HCT116 (cell line): ENCODE measurements at places on chromosomes 3 and 15. TPM values are rescaled to one million over a fixed set of nuclear protein-coding genes. Genes with fewer than 3 reads are reported as not detected.

Gene MYZAP
- 5.8 TPM for total RNA-seq

Gene EIF5A2
- 19.4 TPM for total RNA-seq

Gene IQCF5
- total RNA-seq: not detected

Gene FILIP1L
- 0.17 TPM for total RNA-seq

Gene THBS1
- total RNA-seq: 6.3 TPM

Gene PEX11A
- total RNA-seq: 7.1 TPM

Gene KBTBD13
- total RNA-seq: not detected

Gene PIF1
- total RNA-seq: 34.9 TPM

- no peaks in the 10 kb centered on the region for H3K27me3 ChIP-seq
- H3K27ac ChIP-seq: peak overlapping the region; percentile 77
- H3K4me1 ChIP-seq: peaks cover 52% of the 10 kb centered on the region
- no peak for DNase-seq
Measured at GRCh38 chr15:92808598-92809063, 91.5 kb upstream of the CHD2 start.

GRCh38 chr3:149131589-149131988, 2.2 kb downstream of the HPS3 start:
- peaks cover 10% of the 10 kb centered on the region; the same call in 1 of the 2 replicates for H3K4me1 ChIP-seq
- H3K27me3 ChIP-seq: no peaks in the 10 kb centered on the region
- DNase-seq: no peak

DNA sequence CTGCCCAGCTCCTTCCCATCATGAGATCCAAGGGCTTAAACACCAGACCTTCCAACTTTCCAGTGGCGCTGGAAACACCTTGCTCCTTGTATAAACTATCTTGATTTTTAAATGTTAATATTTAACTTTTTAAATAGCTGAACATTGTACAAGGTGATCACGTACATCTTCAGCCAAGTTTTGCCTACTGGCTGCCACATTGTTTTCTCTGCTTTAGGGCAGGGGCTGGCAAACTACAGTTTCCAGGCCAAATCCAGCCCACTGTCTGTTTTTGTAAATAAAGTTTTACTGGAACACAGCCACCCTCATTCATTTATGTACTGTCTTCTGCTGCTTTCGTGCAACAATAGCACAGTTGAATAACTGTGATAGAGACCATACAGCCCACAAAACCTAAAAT, 27.6 kb upstream of the FOXP1 start:
- H3K36me3 ChIP-seq: no peaks in the 10 kb centered on the region
- no peak for DNase-seq
- no peak overlapping the region for H3K4me3 ChIP-seq
- H3K27ac ChIP-seq: no peak overlapping the region
- no peaks in the 10 kb centered on the region; the same call in 1 of the 2 replicates for H3K27me3 ChIP-seq
- H3K4me1 ChIP-seq: no peaks in the 10 kb centered on the region

DNA sequence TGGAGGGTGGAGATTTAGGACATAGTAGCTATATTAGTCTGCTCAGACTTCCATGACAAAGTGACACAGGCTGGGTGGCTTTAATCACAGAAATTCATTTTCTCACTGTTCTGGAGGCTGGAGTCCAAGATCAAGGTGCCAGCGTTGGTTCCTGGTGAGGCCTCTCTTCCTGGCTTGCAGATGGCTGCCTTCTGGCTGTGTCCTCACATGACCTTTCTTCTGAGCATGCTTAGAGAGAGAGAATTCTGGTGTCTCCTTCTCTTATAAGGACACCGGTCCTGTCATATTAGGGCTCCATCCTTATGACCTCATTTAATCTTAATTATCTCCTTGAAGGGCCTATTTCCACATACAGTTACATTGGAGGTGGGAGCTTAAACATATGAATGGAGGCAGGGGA, 14.9 kb upstream of the SHC4 start:
- H3K36me3 ChIP-seq: no peaks in the 10 kb centered on the region
- no peak overlapping the region for H3K4me3 ChIP-seq
- H3K27me3 ChIP-seq: no peaks in the 10 kb centered on the region
- H3K27ac ChIP-seq: no peak overlapping the region
- peaks cover 14% of the 10 kb centered on the region for H3K4me1 ChIP-seq

DNA sequence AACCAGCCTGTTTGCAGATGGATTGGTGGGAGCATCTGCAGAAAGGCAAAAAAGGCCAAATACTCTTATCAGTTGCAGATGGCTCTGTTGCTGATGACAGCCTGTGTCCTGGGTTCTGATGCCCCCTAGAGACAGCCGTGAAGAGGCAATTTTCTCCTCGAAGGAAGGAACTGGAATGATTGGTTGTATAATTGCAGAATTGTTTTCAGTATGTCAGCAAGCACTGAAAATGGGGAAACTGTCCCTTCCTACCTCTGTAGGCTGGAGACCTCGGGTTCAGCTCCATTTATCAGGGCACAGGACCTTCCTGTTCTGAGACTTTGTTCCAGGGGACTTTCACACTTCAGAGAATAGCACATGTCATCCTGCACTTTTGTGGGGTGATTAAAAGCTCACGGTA, 103.0 kb downstream of the PGPEP1L start:
- no peaks in the 10 kb centered on the region; the same call in 1 of the 2 replicates for H3K36me3 ChIP-seq
- H3K4me3 ChIP-seq: no peak overlapping the region
- H3K27ac ChIP-seq: no peak overlapping the region

DNA sequence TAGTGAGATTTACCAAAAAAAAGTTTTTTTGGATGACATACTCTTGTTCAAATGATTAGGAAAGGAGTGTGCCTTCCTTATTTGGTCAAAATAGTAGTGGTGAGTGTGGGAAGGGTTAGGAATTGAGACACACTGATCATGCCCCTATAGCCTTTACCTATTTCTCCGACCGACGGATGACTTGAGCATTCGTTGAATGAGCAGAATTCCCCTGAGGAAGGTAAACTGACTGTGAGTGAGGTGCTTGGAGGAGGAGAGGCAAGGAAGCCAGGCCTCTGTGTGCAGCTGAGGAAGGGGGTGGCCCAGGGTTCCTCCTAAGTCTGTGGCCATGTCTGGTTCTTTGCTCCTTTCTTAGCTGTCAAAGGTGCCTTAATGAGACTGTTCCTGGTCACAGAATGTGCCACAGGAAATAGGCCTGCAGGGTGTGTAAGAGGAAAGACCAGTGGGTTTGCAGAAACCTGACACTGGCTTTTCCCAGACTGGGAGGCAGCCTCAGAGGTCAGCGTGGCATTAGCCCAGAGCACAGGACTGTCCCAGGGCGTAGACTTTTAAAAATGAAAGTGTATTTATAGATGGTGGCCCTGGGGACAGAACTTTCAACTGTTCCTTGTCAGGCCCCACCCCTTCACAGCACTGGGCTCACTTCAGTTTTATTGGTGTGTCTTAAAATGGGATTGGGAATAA, 307.7 kb upstream of the C2CD4B start:
- H3K4me1 ChIP-seq: peaks cover 10% of the 10 kb centered on the region
- no peaks in the 10 kb centered on the region for H3K27me3 ChIP-seq

GRCh38 chr3:49619649-49620048, 54.5 kb upstream of the APEH start:
- no peaks in the 10 kb centered on the region for H3K36me3 ChIP-seq
- no peak overlapping the region for H3K4me3 ChIP-seq

GRCh38 chr3:72259755-72260587, 475.0 kb upstream of the PROK2 start:
- DNase-seq: no peak
- H3K27me3 ChIP-seq: peaks cover 11% of the 10 kb centered on the region; the same call in 1 of the 2 replicates
- no peak overlapping the region for H3K4me3 ChIP-seq
- no peaks in the 10 kb centered on the region for H3K36me3 ChIP-seq

- H3K4me3 ChIP-seq: no peak overlapping the region
- no peaks in the 10 kb centered on the region for H3K4me1 ChIP-seq
- H3K27ac ChIP-seq: no peak overlapping the region
- no peaks in the 10 kb centered on the region for H3K27me3 ChIP-seq
- H3K36me3 ChIP-seq: no peaks in the 10 kb centered on the region
Measured at GRCh38 chr15:79434361-79434760, 2.2 kb downstream of the MINAR1 start.

- H3K4me1 ChIP-seq: no peaks in the 10 kb centered on the region
- no peak for DNase-seq
- no peak overlapping the region for H3K27ac ChIP-seq
Measured at GRCh38 chr3:189702066-189702646, 71.0 kb downstream of the TP63 start.

DNA sequence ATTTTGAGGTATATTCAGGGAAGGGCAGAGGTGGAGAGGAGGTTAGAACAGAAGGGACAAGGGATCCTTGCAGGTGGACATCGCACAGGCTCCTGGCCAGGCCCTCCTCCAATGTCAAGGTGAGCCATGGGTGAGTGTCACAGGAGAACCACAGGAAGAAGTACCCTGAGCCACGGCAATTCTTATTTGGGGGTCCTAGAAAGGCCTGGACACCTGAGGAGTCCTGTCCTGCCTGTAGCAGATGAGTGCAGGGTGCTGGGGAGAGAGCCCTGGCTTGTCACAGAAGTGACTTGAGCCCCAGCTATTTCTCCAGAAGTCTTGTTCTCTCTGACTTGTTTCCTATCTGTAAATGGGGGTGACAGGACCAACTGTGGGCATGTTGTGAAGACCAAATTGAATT, 4.3 kb downstream of the SLC6A20 start:
- H3K36me3 ChIP-seq: no peaks in the 10 kb centered on the region
- H3K4me3 ChIP-seq: no peak overlapping the region
- no peak overlapping the region for H3K27ac ChIP-seq
- no peak for DNase-seq
- no peaks in the 10 kb centered on the region for H3K27me3 ChIP-seq

DNA sequence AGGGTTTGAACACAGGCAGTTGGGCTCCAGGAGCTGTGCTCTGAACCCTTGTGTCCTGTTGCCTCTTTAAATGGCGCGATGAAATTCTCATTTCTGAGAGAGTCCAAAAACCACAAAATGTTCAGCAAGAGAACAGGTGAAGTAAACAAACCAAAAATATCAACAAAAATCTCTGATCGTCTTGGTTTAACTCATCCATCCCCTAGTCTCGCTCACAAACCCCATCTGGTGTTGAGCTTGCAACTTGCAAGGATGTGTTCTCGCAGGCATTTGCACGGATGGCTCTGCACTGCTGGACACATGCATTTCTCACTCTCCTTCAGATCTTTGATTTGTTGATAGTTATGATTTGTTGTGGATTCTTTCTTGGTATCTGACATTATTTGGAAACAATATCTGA, 31.1 kb downstream of the FAH start:
- H3K4me3 ChIP-seq: no peak overlapping the region
- H3K4me1 ChIP-seq: no peaks in the 10 kb centered on the region
- no peak overlapping the region for H3K27ac ChIP-seq

DNA sequence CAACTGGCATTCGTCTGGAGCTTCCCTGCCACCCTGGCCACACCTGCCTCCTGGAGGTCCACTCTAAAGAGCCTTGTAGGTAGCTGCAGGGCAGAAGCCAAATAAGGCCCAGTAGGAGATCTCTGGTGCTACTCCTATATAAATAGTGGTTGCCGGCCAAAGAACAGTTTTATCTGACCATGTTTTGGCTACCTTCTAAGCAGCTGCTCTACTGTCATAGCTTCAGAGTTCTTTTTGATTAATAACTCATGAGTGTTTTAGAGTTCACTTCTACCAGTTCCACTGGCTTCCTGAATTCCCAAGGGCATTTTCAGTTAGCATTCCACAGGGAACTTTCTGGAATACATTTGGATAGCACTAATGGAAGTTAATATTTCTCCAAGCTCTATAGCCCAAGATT, 154.6 kb downstream of the B3GALNT1 start:
- H3K27ac ChIP-seq: no peak overlapping the region
- no peaks in the 10 kb centered on the region for H3K4me1 ChIP-seq
- no peaks in the 10 kb centered on the region for H3K27me3 ChIP-seq
- H3K36me3 ChIP-seq: no peaks in the 10 kb centered on the region
- DNase-seq: no peak

DNA sequence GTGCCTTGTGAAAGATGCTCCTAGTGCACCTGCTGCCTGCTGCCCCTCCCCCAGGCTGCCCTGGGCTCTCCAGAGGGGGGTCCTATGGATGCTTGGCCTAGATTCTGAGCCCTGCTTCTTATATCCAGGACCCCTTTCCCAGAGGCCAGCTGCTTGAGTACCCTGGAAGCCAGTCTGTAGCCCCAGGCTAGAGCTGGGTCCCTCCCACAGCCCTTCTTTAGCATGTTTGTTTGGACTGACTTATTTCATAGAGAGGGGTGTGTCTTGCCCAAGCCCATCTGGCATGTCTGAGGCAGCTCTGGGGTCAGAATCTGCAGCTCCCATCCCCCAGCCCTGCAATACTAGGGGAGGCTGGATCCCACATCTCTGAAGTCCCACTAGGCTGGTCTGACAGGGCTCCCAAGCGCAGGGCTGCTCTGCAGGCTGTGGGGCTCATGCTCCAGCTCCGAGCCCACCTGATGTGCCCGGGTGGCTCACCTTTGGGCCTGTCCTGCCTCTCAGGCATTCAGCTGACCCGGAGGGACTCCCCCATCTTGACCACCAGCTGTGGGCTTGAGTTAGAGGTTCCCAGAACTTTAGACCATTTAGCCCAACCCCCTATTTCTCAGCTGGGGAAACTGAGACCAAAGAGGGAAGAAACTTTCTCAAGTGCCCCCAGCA, 3.1 kb downstream of the CHRNB4 start:
- no peaks in the 10 kb centered on the region for H3K27me3 ChIP-seq
- H3K27ac ChIP-seq: no peak overlapping the region
- DNase-seq: no peak
- peaks cover 2% of the 10 kb centered on the region; the same call in 1 of the 2 replicates for H3K4me1 ChIP-seq

DNA sequence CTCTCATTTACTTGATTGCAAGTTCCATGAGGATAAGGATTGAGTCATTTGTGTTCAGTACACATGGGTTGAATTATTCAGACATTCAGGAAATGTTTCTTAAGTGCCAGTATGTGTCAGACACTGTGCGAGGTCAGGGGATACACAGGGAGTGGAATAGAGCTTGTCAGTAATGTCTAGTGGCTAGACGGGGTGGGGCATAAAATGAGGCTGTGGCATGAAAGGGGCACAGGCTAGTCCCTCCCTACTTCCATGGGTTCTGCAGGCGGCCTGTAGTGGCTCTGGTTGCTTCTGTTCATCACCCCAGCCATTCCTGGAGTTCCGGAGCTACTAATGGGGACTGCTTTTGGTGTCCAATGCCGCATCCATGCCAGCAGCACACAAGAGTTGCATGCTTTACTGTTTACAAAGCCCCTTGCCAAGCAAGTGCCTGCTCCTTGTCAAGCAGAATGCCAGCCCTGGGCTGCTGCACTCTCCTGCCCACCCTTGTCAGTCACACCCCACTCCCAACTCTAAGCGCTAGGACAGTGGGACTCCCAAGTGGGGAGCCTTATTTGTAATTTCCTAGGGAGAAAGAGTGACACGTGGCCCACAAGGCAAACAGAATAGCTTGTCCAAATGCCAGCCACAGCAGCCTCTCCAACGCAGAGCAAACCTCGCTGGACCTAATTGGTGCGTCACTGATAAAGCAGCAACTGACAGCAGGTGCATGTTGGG, 70.8 kb downstream of the RAB11A start:
- no peak for DNase-seq
- H3K36me3 ChIP-seq: no peaks in the 10 kb centered on the region
- peaks cover 23% of the 10 kb centered on the region for H3K4me1 ChIP-seq
- no peak overlapping the region for H3K27ac ChIP-seq
